ENCODE measurements at places on chromosomes 5 and 9.

DNA sequence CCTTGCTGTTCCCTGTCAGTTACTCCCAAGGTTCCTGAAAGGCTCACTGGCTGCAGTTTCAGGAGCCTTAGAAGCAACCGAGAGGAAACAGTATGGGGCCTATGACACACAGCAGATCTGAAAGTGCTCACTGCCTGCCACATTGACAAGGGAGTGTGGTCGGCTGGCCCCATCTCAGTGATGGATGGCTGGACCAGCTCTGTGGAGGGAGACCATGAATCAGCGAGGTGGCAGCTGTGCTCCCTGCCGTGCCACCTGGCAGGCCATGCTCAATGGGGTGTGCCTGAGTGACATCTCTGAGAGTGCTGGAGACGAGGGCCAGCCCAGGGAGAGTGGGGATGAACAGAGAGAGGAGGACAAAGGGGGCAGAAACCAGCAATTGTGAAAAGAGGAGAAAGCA, 49.1 kb downstream of the DOCK2 start:
- no peak for DNase-seq

- DNase-seq = peak; percentile 22
Measured at GRCh38 chr5:74016373-74016772, 390.4 kb downstream of the ARHGEF28 start.

GRCh38 chr5:16554110-16554509, 62.7 kb downstream of the RETREG1 start:
- DNase-seq = no peak

DNA sequence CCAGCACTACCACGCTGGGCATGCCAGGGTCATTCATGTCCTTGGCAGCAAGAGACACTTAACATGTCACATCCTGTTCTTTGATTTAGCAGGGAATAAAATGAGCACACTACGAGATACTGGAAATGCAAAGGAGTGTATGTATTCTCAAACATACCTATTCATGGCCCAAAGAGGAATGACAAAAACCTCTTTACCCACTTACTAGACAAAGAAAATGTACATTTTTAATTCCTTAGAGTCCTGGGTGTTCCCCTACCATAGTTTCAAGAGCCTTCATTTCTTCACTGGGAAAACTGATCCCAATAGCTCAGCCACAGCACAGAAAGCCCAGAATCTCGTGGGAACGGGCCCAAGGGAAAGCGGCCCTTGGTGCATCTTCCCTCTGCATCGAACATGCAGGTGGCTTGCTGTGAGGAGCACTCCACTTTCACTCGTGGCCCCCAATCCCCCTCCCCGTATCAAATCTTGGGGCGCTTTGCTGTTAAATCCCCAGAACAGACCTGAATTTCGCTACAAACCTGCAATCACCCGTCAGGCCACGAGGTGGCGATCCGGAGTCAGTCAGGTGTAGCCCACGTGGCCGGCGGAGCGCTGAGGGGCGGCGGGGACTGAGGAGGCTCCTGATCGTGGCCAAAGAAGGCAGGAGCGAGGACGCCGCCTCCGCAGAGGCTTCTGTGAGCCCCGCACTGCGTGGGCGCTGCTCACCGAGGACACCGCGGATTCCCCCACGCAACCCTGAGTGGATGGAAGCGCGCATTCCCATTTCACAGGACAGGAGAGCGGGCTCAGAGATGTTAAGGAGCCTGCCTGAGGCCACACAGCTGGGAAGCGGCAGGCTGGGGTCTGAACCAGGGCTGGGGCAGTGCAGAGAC, 91.4 kb downstream of the LMX1B start:
- peak; percentile 50 for DNase-seq

- DNase-seq = no peak
Measured at GRCh38 chr9:131436376-131436775, 42.5 kb downstream of the PRRC2B start.

DNA sequence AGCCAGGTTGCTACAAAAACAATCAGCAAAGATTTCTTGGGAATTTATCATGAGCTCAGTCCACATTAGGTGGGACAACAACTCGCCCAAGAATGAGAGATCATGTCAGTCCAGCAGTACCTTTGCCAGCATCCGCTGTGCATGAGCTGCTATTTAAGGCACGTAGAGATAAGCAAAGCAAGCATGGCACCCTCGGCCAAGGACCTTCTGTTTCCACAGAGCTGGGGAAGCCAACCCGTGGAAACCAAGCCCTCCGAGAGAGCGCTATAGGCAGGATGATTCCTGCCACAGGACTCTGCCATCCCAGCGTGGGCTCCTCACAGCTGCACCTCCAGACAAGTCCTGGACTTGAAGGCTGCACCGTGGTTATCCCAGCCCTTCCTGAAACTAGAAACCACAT, 189.5 kb upstream of the PPP1R26 start:
- DNase-seq = no peak

GRCh38 chr9:38205279-38205678, 136.3 kb upstream of the SHB start:
- DNase-seq = no peak

DNA sequence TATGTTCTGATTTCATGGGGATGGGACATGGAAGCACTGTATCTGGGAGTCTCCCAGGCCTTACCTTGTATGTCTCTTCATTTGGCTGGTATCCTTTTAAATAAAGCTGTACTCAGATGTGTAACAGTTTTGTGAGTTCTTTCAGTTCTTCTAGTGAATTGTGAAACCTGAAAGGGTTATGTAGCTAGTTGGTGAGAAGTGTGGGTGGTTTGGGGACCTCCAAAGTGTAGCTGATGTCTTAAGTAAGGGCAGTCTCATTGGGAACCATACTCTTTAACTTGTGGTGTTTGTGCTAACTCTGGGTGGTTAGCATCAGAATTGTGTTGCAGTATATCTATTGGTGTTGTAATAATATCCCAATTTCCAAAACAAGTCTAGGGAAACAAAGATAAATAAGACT, 166.9 kb upstream of the CCNH start:
- DNase-seq = no peak
